ENCODE measurements at places on chromosomes 3 and 15. TPM values are rescaled to one million over a fixed set of nuclear protein-coding genes. Genes with fewer than 3 reads are reported as not detected.
A peak's percentile ranks its signal among the peaks of the same experiment; 100 is the strongest.

GRCh38 chr15:88118035-88118434, 138.5 kb downstream of the NTRK3 start:
- no peak for DNase-seq

DNA sequence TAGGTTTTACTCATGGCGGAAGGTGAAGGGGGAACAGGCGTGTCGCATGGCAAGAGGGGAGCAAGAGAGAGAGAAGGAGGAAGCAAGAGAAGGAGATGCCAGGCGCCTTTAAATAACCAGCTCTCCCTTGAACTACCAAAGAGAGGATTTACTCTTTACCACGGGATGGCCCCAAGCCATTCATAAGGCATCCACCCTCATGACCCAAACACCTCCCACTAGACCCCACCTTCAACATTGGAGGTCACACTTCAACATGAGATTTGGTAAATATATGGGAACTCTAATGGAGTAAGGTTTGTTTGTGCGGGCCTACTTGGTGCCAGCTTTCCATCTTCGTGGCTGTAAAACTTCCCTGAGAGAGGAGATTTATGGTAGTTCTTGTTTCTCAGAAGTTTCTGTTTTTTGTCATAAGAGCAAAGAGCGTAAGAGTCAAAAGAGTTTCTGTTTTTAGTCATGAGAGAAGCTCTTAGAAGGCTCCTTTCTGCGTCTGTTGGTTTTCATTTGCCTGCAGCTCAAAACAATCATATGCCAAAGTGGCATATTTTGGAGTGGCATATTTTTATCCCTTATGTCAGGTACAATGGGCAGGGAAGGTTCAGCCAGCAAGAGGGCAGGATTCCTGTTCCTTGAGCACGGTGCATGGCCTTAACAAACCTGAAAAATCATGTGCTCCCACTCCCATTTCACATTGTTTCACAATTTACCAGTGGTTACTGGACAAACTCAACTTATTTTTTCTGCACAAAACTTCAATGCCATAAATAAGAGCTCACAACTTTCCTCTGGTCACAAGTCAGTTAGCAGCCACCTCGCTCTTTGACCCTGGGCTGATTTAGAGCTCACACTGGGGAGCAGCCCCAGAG, 12.5 kb downstream of the PML start:
- DNase-seq = no peak

DNA sequence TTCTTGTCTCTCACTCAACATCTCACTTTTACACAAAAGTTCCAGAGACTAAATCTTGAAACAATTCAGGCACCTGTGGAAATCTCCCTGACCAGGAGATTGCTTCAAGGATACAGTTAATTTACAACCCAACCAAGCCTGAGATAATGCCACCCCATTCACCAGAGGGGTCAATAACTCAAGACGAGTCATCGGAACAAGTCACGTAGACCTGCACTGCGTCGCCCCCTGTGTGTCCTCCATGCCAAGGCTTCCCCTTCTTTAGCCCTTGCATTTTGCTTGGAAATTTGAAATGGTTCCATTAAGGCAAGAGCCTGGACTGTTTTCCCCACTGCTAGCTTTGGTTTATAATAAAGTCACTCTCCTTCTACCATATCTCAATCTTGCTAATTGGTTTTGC, 129.0 kb upstream of the NEO1 start:
- no peak for DNase-seq

The ZNF660 gene
- 1.2 TPM for total RNA-seq

DNA sequence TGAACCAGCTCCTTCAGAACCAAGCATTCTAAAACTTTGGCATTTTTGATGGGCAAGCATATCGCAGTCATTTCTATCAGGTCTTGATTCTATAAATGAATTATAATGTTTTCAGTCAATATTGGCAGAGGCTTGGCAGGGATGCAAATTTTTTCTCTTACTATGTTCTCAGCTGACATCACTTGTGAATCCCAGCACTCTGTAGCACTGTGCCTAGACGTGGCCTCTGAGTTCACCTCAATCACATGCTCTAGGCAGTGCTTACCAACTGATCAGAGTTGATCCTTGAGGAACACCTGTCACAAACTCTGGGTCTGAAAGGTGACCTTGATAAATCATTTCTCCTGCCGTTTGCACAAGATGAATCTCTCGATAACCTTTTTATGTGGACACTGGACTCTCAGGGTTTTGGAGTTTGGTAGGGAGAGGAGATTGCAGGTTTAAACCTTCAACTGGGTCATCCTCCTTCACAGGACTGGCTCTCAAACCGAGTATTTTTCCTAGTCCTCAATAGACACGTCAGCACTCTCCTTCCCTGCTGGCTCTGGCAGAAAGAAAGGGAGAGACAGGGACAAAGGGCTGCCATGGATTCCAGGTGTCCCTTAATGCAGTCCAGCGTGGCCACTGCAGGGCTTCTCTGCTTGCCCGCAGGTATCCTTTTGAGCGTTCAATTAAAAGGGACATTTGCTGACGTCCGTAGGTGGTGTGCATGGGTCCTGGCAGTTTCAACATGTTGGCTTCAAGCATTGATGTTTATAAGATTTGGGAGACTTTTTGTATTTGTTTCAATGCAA, 222.3 kb upstream of the CMC1 start:
- DNase-seq = no peak

The CADM2 gene
- total RNA-seq = under 0.01 TPM

DNA sequence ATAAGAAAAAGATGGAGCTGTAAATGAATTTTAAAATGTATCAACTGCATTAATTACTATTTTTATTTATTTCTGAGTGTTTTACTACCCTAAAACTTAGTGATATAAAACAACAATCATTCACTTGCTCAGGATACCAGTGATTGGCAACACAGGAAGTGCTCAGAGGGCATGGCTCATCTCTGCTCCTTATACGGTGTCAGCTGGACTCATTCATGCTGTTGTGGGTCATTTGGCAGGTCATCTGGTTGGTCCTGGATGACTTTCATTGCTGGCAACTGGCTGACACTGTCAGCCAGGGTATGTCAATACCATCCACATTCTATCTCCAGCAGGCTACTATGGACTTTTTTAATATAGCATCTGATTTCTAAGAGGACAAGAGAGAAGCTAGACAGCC, 689.6 kb upstream of the NECTIN3 start:
- DNase-seq = peak; percentile 9

The TNFAIP8L3 gene
- 0.48 TPM for total RNA-seq

- DNase-seq = no peak
Observed at GRCh38 chr15:57962887-57963286, 102.6 kb downstream of the ALDH1A2 start.

The AADACL2 gene
- total RNA-seq = not detected

- DNase-seq = no peak
Observed at GRCh38 chr15:67548862-67549651, 6.6 kb downstream of the MAP2K5 start.

DNA sequence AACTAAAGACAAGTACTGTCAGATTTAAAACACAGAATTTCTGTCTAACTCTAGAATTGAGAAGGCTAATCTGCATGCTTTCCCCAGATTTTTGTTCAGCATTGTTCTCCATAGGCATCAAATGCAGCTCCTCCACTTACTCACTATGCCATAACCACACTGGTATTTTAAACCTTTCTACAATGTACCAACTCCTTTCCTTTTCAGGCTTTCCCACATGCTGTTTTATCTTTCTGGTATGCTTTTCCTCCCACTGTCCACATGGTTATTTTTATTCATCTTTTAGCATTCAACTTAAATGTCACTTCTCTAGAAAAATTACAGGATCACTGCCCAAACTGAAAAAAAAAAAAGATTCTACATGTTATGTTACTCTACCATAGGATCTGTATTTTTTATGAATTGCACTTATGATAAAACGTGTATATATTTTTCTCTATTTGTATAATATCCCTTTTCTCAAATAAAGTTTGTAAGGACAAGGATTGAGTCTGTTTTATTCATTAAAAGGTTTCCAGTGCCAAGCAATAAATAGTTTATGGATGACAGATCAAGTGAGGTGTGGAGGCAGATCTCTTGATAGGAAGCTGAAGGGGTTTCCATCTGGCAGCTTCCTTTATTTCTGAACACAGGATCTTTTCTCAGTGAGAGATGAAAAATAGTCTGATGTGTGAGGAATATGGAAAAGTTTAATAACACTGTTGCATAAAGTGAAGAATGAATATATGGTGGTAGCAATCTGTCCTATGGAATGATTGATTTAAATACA, 1064.5 kb downstream of the ZPLD1 start:
- DNase-seq = no peak

DNA sequence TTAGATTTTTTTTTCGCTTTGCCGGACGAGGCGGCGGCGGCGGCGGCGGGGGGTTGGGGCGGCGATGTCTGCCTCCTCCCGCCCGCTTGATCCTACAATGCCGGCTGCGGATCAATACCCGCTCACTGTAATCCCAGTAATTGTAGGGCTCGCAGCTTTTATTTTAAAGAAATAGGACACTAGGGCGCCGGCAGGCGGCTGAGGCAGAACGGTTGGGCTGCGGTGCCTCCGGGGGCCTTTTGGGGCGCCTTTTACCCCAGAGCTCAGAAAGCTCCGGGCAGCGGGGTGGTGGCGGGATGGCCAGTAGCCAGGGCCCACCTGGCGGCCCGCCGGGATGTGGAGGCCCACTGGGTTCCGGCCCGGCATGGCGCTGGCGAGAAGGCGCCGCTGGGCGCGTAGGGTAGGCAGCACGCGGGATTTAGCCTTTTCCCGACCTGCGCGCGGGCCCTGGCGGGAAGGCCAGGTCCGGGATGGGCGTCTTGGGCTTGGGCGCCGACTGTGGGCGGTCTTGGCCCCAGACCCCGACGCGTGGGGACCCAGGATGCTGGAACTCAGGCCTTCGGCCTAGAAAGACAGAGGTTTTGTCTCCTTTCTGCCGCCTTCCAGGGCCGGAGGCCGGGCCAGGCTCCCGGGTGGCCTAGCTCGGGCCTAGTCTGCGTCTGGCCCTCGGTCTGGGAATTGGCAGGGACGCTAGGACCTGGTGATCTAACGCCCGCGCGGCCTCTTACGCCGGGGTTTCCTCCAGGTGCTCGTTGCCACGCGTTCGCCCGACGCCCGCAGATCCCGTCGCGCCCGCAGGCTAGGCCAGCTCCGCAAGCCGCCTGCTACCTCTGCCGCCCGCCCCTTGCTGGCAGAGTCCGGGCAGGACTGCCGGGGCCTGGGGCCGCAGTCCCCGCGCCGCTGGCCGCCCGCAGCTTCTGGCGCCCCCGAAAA, 15.5 kb upstream of the ONECUT1 start:
- DNase-seq = no peak

- DNase-seq = no peak
Observed at GRCh38 chr3:157479464-157480243, 23.6 kb downstream of the VEPH1 start.

- peak; percentile 88 for DNase-seq
Observed at GRCh38 chr3:111582120-111582474, 13.0 kb downstream of the ZBED2 start.

The SERPINI2 gene
- total RNA-seq = not detected

The MAP6D1 gene
- total RNA-seq = 1.1 TPM

DNA sequence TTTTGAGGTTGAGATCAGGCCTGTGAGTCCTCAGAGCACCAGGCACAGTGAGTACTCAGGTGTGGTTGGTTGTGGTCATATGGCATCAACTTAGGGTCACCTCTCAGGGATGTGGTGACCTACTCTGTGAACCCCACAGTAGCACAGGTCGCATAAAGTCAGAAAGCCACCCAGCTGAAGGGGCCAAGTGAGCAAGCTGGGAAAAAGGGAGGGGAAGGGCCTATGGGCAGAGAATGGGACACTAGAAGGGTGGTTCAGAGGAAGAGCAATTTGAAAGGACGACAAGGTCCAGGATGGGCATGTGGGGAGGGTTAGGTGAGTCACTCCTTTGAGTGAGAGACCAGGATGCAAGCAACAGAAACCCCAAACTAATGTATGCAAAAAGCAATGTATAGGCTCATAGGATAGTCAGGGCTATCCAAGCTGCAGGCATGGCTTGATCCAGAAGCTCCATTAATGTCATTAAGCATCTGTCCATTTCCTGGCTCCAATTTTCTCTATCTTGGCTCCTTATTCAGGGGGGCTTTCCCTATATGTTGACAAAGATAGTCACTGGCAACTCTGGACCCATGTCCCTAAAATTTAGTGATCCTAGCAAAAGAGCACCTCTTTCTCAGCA, 33.5 kb downstream of the HMCES start:
- no peak for DNase-seq

All from RPMI7951 (cell line).